ENCODE measurements at places on chromosomes 5 and 9. TPM values are rescaled to one million over a fixed set of nuclear protein-coding genes. Genes with fewer than 3 reads are reported as not detected.

Gene ADCY2
- not detected for total RNA-seq

Gene C9
- total RNA-seq, result 3,238 TPM

Gene CAPSL
- 0.37 TPM for total RNA-seq

Gene FAM151B
- 3.0 TPM for total RNA-seq

Gene IL4
- not detected for total RNA-seq
